ENCODE measurements at places on chromosomes 16 and 17. TPM values are rescaled to one million over a fixed set of nuclear protein-coding genes. Genes with fewer than 3 reads are reported as not detected.

The UNC13D gene
- 26.0 TPM for total RNA-seq

The RTN4RL1 gene
- total RNA-seq: 1.2 TPM

The CCDC200 gene
- not detected for total RNA-seq

The MYLK3 gene
- 0.08 TPM for total RNA-seq

GRCh38 chr16:67294938-67295361 lies 15.6 kb downstream of the PLEKHG4 start:
- ATAC-seq: no peak

DNA sequence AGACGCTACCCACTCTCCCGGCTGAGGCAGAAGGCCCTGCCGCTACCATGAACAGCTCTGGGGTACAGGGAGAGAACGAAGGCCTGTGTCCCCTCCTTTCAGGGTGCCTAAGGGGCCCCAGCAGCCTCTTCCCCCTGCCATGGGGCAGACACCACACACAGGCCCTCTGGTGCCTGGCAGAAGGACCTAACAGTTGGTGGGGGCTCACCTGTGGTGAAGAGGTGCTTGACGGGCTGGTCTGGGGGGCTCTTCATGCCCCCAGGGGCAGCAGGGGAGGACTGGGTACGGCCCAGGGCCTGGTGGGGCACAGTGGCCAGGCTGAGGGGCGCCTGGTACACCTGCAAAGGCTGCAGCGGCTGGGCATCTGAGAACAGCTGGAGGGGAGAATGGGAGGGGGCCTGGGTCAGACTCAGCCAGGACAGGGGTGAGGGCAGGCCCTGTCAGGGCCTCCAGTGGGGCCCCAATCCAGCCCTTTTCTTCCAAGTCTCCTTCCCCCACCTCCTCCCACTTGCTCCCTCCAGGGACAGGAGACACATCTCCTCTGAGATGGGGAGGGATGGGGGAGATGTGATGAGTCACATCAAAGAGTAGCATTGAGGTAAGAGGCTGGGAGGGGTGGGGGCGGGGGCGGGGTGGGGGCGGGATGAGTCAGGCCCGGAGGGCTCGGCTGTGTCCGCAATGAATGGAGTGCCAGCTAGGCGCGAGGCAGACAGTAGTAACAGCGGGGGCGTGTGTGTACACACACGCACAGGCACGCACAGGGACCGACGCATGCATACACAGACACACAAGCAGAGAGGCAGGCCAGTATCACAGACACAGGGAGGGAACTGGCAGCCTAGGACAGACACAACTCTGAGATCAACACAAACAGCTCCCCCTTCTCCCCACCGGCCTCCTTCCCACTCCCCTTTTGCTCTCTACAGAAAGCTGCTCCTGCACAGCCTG lies 16.1 kb downstream of the G6PC3 start:
- peak; percentile 76 for ATAC-seq

GRCh38 chr17:32926183-32926582 lies 1.8 kb upstream of the TMEM98 start:
- no peak for ATAC-seq
